ENCODE measurements at places on chromosomes 13 and 19.

DNA sequence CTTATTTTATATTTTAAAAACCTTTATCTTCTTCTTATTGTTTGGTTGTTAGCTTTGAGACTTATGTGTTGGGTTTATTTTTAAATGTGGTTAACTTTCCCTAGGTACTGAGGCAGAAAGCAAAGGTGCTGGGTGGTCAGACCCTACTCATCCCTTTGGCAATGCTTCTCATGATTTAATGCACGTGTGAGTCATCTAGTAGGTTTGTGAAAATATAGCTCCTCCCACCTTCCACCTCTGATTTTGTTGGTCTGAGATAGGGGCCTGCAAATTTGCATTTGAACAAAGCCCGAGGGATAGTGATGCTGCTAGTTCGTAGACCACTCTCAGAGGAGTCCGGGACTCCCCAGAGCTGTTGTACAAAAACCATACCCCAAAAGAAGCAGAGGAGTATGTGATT lies 771.3 kb upstream of the ARGLU1 start:
- no peak for DNase-seq

- no peak for DNase-seq
Observed at GRCh38 chr13:89361909-89362308, 1690.7 kb downstream of the SLITRK5 start.

- no peak for DNase-seq
Observed at GRCh38 chr19:28869459-28869858, 343.5 kb downstream of the UQCRFS1 start.

- DNase-seq, result no peak
Observed at GRCh38 chr19:19274716-19275565, 1.8 kb upstream of the TM6SF2 start.

- peak; percentile 8 for DNase-seq
Observed at GRCh38 chr13:20525144-20525600, 485 bp downstream of the CRYL1 start.

- no peak for DNase-seq
Observed at GRCh38 chr13:20927596-20928257, 25.2 kb upstream of the XPO4 start.

DNA sequence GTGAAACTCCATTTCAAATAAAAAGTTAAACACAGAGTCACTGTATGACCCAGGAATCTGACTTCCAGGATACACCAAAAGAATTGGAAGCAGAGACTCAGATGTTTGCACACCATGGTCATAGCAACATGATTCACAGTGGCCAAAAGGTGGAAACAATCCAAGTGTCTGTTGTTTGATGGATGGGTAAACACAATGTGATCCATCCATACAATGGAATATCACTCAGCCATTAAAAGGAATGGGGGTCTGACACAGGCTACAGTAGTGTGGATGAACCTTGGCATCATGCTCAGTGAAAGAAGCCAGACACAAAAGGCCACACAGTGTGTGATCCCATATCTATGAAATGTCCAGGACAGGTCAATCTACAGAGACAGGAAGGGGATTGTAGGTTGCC lies 174.3 kb downstream of the PTPRS start:
- no peak for DNase-seq

DNA sequence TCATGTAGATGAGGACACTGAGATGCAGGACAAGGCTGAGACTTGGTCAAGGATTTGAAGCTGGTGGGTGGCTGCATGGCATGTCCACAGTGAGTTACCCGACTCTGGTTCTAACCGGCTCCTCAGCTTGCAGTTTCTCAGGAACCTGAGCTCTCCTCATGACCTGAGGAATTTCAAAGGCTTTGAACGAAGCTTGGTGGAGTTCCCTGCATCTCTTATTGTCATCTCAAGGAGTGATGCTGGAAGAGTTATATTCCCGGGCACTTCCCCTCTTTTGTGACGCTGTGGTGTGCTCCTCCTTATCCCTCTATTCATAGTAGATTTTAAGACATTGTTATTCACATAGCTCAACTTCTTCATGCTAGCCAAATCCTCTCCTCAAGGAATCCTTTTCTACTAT lies 500.1 kb upstream of the HTR2A start:
- no peak for DNase-seq

- DNase-seq, result no peak
Observed at GRCh38 chr19:51439021-51439465, 19.2 kb downstream of the SIGLEC8 start.

- no peak for DNase-seq
Observed at GRCh38 chr13:27658546-27658945, 36.9 kb downstream of the POLR1D start.

DNA sequence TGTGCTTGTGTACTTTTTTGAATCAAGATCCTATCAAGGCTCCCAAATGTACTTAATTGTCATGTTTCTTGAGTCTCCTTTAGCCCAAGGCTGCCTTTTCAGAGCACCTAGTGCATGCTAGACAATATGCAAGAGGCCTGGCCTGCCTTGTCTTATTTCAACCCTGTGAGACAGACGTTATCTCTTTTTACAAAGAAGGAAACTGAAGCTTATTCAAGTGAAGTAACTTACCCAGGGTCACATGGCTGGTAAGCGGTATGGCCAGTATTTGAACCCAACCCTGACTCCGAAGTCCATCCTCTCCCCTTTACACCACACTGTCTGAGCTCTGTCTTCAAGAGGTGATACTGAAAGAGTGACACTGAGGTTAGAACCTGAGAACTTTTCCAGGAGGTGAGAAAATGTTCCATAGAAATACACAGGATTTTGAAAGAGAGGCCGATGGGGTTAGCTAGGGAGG lies 505.1 kb downstream of the FOXO1 start:
- no peak for DNase-seq

GRCh38 chr13:49371943-49372613 lies 71.8 kb downstream of the CAB39L start:
- no peak for DNase-seq

DNA sequence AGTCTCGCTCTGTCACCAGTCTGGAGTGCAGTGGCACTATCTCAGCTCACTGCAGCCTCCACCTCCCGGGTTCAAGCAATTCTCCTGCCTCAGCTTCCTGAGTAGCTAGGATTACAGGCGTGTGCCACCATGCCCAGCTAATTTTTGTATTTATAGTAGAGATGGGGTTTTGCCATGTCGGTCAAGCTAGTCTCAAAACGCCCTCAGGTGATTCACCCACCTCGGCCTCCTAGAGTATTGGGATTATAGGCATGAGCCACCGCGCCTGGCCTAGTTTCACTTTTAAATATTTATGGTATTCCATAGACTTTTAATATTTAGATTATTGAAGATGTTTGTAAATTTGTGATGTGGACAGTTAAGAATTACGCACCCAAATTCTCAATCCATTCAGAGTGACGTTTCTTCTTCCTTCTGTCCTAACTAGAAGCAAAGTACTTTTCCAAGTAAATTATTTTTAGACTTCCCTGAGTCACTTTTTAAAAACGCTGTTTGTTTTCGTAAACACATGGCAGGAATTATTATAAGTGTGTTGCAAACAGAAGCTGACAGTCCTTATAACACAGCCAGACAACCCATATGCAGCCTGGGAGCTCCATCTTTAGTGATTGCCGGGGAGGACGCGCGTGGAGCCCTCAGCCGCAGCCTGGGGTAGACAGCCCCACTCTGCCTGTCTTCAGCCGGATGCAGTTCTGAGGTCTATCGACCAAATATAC lies 131.7 kb downstream of the ATP11A start:
- DNase-seq, result no peak

DNA sequence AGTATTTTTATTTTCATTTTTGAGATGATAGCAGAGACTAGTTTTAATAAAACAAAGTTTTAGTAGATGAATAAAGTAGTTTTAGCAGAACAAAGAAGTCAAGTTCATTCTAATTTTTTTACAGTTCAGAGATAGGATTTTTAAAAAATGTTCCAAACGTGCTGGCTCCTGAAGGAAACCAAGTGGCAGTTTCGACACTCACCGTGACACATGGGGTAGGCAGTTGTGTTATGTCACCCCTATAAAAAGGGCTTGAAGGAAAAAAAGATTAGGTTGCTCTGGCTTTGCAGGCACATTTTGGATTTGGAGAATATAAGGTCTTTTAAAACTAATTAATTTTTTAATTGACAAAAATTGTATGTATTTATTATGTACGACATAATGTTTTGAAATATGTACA lies 305.2 kb downstream of the NDFIP2 start:
- DNase-seq, result no peak

GRCh38 chr19:16892868-16893685 lies 4.3 kb downstream of the F2RL3 start:
- no peak for DNase-seq

DNA sequence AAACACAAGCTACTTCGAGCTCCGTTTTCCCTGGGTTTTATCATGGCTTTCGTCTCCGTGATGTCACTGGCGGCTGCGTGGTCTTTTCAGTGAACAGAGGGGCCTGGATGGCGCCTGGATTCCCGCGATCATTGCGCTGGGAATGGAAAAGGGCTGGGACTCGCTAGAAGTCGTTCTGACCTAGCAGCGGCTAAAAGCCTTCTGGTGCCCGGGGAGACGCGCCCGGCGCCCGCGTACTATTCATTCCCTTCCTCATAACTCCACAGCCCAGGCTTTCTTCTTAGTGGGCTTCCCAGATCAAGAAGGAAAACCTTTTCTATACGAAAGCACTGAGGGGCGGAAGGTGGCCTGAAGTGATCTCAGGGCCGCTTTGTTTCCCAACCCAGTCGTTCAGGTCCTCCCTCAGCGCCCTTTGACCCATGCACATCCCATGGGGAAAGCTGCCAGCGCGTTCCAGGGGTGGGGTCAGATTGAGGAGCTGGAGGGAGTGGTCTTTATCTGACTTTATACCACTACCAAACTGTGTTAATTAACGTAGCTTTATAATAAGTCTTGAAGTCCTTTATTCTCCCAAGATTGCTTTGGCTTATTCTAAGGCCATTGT lies 96.6 kb downstream of the ELF1 start:
- peak; percentile 8 for DNase-seq

DNA sequence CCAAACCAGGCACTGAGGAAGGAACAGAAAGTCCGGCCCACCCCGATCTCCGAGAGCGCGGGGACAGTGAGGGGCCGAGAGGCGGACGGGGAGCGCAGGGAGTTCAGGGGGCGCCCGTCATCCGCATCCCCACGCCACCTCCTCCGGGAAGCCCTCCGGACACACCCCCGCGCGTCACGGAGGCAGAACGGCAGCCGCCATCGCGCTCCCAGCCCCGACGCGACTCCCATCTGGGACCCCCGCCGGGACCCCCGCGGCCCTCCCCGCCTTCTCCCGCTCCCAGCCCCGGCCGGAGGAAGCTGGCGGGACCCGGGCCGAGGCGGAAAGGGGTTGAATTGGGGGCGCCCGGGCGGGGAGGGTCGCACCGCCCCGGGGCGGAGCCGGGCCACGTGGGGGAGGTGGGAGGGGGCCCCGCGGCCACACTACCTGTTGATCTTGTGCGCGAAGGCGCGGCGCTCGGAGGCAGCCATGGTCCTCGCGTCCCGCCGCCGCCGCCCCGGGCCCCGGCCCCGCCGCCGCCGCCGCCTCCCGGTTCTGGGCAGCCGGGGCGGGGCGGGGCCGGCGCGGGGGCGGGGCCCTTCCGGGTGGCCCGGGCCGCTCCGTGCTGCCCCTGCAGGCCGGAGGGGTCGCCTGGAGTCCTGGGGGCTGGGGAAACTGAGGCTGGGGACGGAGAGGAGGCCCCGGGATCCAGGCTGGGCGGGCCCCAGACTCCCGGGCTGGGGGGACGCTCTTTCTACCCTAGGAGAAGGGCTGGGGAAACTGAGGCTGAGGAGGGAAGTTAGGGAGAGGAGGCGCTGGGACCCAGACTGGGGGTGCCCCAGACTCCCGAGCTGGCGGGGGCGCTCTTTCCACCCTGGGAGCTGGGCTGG lies at the start of gene DOCK6:
Gene DOCK6 (minus strand): TSS at position 554 of the 869 bp plus-strand sequence. CDS start 84 bp downstream, at position 470.
- peak; percentile 69 for DNase-seq

GRCh38 chr13:113820813-113821651 lies 42.8 kb downstream of the GAS6 start:
- DNase-seq, result no peak

- DNase-seq, result no peak
Observed at GRCh38 chr13:41302743-41303142, 8.3 kb upstream of the NAA16 start.

GRCh38 chr13:84528408-84529070 lies 646.3 kb upstream of the SLITRK1 start:
- DNase-seq, result no peak

GRCh38 chr13:27304611-27305010 lies 34.0 kb downstream of the RASL11A start:
- DNase-seq, result no peak

- DNase-seq, result no peak
Observed at GRCh38 chr13:75489502-75490263, 7.7 kb upstream of the TBC1D4 start.

DNA sequence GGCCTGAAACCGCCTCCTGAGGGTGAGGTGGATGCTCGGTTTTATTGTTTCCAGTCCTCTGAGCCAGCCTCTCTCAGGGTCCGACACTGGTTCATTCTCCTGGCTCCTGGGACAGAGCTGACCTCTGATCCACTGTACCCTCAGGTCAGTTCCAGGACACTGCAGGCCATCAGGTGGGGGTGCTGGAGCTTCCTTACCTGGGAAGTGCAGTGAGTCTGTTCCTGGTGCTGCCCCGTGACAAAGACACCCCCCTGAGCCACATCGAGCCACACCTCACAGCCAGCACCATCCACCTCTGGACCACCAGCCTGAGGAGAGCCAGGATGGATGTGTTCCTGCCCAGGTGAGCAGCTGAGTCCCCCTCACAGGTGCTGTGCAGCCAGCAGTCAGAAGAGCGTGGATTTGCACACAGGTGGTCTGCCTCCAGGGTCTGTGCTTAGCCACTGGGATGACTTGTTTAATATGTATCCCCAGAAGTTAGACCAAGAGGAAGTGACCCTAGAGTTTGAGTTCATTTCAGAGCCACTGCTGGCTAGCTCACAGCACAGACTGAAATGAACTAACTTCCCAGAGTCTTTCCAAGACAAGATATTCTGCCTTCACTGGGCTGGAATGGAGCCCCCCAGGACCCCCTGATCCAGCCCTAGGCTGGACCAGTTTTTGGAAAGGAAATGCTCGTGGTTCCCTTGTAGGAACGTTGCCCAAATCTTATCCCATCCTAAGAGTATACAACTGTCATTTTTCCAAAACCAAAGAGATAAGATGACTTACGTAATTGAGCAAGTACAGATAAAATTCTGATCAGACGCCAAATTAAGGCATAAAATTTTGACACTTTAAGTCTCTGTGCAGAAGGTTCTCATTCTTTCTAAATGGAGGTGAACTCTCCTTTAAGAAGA lies 8.8 kb downstream of the SERPINE3 start:
- no peak for DNase-seq

GRCh38 chr13:78689011-78689410 lies 30.1 kb upstream of the OBI1 start:
- peak; percentile 53 for DNase-seq
